ENCODE measurements at places on chromosomes 7 and 10. TPM values are rescaled to one million over a fixed set of nuclear protein-coding genes. Genes with fewer than 3 reads are reported as not detected.

NSUN6 gene
- 3.8 TPM for total RNA-seq

ZNF736 gene
- 8.3 TPM for total RNA-seq

- no peak for DNase-seq
Measured at GRCh38 chr7:132636581-132636980, 60.3 kb upstream of the PLXNA4 start.

DNA sequence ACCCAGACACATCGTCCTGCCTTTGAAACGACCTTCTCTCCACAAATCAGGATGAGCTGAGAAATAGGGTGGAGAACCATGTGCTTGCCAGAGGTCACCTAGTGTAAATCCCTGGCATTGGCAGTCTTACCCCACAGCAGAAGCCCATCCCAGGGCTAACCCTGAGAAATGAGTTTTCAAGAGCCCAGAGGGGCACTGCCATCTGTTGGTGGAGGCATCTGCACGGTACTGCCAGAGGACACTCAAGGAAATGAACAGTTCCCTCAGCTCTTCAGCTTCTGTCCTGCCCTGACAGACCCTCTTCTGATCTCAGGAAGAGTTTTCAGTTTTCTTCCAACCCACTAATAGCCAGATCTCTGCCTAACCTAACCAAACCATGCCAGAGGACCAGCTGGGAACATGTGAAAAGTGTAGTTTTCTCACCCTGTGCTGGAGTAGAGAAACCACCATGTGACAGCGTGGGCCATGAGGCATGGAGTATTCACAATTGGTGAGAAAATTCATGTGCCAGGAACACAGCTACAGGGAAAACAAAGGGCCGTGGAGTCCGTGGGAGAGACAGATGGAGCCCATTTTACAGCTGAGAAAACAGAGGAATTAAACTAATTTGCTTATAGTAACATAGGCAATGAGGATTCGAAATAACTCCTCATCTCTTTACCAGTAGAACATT lies 37.7 kb upstream of the ITPRID1 start:
- no peak for DNase-seq

DNA sequence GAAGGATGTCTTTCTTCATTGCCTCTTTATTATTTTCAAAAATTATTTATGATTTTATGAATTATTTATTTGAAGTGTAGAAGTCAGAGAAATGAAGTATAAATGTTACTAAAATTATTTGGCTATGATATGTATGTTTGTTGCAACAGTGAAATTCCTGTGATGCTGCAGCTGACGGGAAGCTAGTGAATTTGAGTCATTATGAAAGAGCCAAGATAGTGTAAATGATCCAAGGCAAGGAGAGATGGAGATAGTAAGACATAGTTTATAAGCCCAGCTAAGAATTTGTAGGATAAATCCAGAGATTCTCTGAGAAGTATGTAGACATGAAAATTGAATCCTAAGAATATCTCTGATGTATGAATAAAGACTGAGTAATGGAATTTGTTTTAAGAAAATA lies 30.8 kb downstream of the CASD1 start:
- DNase-seq, result no peak

GRCh38 chr10:93095225-93095624 lies 21.5 kb downstream of the CYP26A1 start:
- DNase-seq, result no peak

GRCh38 chr10:120432209-120432608 lies 24.8 kb upstream of the PLPP4 start:
- DNase-seq, result no peak

DNA sequence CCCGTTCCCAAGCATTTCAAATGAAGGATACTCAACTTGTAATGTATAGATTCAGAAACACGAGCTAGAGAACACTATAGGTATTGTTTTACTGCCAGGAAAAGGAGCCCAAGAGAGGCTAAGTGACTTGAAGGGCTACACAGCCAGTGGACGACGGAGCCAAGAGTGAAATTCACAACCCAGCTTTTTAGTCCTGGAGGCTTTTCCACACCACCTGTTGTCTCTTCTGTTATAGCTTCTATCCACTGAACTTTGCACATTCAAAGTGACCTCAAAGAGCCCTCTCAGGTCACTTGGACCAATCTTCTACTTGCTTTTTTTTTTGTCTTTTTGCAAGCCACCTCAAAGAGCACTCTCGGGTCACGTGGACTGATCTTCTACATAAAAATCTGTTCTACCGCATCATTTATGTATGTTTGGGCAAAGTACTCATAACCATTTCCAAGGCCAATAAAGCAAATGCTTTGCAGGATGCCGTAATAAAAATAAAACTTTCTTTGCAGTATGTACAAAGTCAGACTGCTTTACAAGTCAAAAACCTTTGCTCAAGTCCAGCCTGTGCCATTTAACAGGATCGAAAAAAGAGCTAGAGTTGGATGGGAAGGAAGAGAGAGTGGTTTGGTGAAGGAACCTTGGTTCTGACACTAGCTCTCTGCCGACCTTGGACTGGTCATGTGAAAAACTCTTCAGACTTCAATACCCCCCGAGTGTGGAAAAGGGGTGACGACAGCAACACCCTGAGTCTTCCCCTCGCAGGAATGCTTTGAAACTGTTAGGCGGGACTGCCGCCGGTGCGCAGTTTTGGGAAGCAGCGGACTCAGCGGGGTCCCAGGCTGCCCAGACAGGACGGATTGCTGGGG lies 821 bp downstream of the SLC35B4 start:
- DNase-seq, result no peak

- no peak for DNase-seq
Measured at GRCh38 chr10:124561206-124561605, 99.6 kb downstream of the LHPP start.

- no peak for DNase-seq
Measured at GRCh38 chr10:130914367-130914766, 397.2 kb downstream of the TCERG1L start.

- DNase-seq, result no peak
Measured at GRCh38 chr7:13225068-13225467, 537.6 kb downstream of the ARL4A start.

CFAP69 gene
- total RNA-seq, result 0.44 TPM

STMP1 gene
- 4.6 TPM for total RNA-seq
